ENCODE measurements at places on chromosomes 12 and 14.

DNA sequence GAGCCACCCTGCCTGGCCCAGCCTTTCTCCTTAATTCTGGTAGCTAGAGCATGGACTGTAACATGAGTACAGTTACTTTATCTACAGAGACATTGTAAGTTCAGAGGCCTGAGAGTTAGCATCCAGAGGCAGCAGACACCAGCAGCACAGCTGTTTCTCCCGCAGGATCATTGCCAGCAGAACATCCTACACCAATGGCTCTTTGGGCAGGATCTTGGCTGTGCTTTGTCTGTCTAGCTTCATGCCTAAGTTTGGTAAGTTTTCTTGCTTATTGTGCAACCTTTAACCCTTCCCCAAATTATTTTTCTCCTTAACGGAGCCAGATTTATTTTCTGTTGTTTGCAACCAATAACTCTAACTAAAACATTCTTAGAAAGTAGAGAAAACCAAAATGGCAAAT lies 21.6 kb downstream of the C12orf71 start:
- no peak for DNase-seq

DNA sequence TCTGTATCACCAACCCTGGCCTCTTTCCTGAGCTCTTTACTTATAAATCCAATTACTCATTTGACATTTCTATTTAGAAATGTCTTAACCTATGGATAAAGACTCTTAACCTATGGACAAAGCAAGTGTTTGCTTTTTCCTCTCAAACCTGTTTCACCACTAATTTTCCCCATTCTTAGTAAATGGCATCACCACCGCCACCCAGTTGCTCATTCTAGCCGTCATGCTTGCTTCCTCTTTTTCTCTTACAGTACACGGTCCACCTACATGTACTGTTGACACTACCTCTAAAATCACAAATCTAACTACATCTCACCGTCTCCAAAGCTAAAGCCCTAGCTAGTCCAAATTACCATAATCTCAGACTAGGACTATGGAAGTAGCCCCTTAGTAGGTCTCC lies 60.0 kb downstream of the CAPS2 start:
- DNase-seq: no peak

DNA sequence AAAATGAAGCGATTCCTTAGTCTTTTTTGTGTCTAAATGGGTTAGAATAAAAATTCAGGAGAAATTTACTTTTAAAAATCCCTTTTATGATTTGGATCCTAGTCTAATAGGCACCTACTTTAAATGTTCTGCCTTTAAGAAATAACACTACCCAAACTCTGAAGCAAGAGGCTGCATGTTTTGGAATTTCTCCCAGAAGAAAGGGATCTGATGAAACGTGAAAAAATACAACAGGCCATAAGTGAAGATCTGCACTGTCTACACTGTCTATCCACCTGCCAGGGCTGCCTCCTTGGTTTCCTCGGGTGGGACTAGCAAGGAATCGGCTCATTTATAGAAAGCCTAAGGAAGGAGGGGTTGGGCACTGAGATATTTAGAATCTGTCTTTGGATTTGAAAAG lies 22.1 kb downstream of the ACVR1B start:
- no peak for DNase-seq

GRCh38 chr12:108838194-108839017 lies 19.0 kb downstream of the SSH1 start:
- peak; percentile 58 for DNase-seq

- no peak for DNase-seq
Measured at GRCh38 chr14:68637106-68638021, 155.5 kb downstream of the ZFP36L1 start.

DNA sequence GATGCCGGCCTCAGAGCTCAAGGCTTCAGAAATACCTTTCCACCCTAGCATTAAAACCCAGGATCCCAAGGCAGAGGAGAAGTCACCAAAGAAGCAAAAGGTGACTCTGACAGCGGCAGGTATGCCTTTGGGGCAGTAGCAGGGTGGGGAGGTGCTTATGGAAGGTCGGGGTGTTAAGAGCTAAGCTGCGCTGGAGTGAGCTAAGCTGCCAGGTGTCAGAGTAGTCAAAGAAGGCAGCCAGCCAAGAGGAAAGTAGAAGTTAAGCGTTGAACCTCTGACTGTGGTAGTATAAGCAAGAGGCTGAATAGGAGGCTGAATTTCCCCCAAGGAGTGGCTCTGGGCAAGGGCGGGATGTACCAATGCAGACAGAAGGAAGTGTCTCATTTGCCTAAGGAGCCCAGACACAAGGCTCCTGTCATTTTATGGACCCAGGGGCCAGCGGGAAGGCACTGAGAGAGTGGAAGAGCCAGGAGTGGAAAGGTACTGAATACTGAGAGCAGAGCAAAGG lies 29.2 kb downstream of the DYRK4 start:
- no peak for DNase-seq

- no peak for DNase-seq
Measured at GRCh38 chr14:55221968-55222367, 30.6 kb upstream of the DLGAP5 start.

GRCh38 chr14:79420725-79421124 lies 790.6 kb downstream of the DIO2 start:
- no peak for DNase-seq

GRCh38 chr14:98932431-98933325 lies 339.3 kb downstream of the BCL11B start:
- no peak for DNase-seq

DNA sequence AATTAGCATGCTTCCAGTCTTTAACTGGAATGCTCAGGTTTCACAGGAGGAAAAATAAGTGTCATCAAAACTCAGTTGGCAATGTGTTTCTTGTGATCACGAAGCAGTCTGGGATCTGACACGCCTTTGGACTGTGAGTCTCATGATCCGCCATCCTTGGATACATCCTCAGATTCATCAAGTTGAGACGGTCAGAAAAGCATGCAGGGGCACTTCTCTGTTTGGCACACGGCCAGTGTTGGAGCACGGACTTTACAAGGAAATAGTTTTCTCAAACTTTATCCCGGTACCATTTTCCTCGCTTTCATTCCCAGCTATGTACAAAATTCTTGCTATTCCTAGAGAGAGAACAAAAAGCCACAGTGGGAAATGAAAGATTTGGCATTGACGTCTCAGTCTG lies 88.4 kb upstream of the PARP11 start:
- no peak for DNase-seq

GRCh38 chr12:18160901-18161300 lies 70.9 kb upstream of the RERGL start:
- no peak for DNase-seq
